ENCODE measurements at places on chromosomes 3 and 15.

DNA sequence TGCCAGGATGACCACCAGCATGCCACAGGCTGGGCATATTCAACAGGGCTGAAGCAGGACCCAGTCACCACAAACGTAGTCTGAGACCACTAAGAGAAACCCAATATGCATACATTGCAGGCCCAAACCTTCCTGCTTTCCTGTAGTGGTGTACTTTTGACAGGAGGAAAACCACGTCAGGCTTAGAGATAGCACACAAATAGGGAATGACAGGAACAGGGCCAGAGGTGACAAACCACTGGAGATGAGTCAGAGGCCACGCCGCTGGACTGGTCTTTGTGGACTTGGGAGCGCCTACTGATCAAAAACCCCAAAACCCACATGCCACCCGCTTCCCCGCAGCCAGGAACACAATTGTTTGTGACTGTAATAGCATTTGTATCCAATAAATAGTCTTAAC, 3.6 kb upstream of the EFCAB12 start:
- DNase-seq = no peak

- no peak for DNase-seq
Measured at GRCh38 chr3:182717216-182717615, 76.1 kb upstream of the ATP11B start.

DNA sequence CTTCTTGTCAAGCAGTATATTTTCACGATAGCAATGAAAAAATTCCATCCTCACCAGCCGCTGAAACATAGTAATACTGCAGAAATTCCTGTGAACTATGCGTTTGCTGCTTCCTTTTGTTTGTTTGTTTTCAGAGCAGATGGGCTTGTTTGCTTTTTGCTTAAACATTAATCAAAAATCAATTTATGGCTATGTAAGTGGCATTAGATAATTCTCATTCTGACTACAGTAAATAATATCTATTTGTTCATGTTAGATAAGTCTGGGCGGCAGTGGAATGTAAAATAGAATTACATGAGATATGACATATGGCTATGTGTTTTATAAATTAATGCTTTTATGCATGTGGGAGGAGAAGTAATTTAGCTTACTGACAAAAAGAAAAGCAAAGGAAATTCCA, 163.7 kb downstream of the PGPEP1L start:
- no peak for DNase-seq

GRCh38 chr3:195117978-195118581, 152.9 kb downstream of the XXYLT1 start:
- DNase-seq = no peak

- DNase-seq = no peak
Measured at GRCh38 chr3:23810343-23811184, 4.8 kb downstream of the UBE2E1 start.

- DNase-seq = no peak
Measured at GRCh38 chr15:33304924-33305323, 5.8 kb upstream of the RYR3 start.

- no peak for DNase-seq
Measured at GRCh38 chr3:138775254-138775595, 59.5 kb downstream of the PIK3CB start.

GRCh38 chr15:62392376-62392775, 227.3 kb upstream of the C2CD4B start:
- DNase-seq = no peak

DNA sequence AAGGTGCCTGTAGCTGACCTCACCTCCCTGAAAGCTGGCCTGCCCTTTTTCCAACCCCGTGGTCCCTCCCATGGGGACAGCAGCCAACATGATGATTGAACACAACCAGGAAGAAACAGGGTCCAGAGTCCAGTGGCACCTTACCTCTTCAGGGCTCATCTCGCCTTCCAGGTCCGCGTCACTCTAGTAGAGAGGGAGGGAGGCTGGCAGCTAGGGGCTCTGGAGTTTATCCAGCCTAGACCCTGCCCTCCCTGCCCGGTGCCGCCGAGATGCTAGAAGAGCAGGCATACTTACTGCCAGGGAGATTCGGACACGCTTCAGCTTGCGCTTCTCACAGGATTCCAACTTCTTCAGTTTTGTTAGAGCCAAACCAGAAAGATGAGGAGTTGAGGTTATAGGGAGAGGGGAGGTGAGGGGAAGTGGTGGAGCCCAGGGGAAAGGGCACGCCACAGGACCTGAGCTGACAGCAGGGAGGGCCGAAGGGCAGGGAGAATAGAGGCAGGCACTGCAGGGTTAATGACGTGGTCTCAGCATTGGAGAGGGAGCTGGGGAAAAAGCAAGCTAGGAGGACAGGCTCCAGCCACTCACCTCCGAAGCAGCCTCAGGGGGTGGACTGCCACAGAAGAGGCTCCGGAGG, 9.1 kb downstream of the CLCN2 start:
- no peak for DNase-seq

Data from COR-L47 (cell line).